ENCODE measurements at places on chromosomes 6 and 20. TPM values are rescaled to one million over a fixed set of nuclear protein-coding genes. Genes with fewer than 3 reads are reported as not detected.

Gene SLC22A16
- not detected for total RNA-seq

Gene FKBP1C
- total RNA-seq: 2.0 TPM

Gene ENPP1
- total RNA-seq: 339 TPM

Gene ADGRB3
- total RNA-seq: 0.39 TPM
